ENCODE measurements at places on chromosomes 3 and 15.
A peak's percentile ranks its signal among the peaks of the same experiment; 100 is the strongest.

- no peak for DNase-seq
These were observed 268.0 kb downstream of the LPP start for GRCh38 chr3:188421836-188422540.

GRCh38 chr3:151169262-151169947 lies 33.6 kb downstream of the GPR171 start:
- DNase-seq: no peak

- DNase-seq: no peak
These were observed 14.3 kb downstream of the BHLHE40 start for GRCh38 chr3:4993276-4994143.

DNA sequence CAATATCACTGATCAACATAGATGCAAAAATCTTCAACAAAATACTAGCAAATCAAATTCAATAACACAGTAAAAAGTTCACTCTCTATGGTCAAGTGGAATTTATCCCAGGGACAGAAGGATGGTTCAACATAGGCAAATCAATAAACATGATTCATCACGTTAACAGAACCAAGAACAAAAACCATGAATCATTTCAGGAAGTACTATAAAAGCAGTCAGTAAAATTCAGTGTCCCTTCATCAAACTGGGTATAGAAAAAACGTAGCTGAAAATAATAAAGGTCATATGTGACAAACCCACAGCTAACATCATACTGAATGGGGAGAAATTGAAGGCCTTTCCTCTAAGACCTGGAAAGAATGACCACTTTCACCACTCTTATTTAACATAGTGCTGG lies 172.1 kb downstream of the POLR2M start:
- no peak for DNase-seq

DNA sequence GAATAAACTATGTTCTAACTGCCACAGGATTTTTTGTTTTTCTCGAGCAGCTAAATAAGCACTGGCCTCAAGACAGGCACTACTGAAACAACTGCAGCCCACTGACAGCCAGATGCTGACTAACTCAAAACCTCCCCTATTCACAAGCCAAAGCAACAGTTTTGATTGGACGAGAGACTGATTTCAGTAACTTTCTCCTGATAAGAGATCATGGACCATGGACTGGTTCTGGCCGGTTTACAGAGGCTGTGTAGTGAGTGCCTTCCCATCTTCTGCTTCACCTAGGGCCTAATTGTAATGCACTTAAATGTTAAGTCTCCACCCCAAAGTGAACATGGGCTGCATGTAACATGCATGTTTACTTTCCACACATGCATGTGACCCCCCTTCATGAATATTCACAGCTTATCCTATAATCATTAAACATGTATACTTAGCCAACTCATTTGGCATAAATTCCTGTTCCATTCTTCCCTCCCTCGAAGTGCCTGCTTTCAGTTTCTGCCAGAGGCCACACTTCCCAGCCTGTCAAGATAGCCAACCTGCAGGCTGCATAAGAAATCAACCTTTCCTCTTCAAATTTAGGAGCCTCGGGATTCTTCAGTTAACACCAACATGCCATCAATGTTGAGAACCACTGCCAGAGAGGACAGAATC lies 108.2 kb downstream of the ULK4 start:
- no peak for DNase-seq

GRCh38 chr3:67647390-67647878 lies 7.0 kb downstream of the SUCLG2 start:
- DNase-seq: no peak

DNA sequence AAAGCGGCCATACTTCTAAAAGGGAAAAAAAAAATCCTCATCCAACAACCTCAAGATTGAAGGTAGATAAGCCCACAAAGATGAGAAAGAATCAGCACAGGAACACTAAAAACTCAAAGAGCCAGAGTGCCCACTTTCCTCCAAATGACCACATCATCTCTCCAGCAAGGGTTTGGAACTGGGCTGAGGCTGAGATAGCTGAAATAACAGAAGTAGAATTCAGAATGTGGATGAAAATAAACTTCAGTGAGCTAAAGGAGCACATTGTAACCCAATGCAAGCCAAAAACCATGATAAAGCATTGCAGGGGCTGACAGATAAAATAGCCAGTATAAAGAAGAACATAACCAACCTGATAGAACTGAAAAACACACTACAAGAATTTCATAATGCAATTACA lies 158.7 kb upstream of the UBE2E2 start:
- DNase-seq: no peak

GRCh38 chr3:7607676-7608075 lies 746.8 kb downstream of the GRM7 start:
- no peak for DNase-seq

DNA sequence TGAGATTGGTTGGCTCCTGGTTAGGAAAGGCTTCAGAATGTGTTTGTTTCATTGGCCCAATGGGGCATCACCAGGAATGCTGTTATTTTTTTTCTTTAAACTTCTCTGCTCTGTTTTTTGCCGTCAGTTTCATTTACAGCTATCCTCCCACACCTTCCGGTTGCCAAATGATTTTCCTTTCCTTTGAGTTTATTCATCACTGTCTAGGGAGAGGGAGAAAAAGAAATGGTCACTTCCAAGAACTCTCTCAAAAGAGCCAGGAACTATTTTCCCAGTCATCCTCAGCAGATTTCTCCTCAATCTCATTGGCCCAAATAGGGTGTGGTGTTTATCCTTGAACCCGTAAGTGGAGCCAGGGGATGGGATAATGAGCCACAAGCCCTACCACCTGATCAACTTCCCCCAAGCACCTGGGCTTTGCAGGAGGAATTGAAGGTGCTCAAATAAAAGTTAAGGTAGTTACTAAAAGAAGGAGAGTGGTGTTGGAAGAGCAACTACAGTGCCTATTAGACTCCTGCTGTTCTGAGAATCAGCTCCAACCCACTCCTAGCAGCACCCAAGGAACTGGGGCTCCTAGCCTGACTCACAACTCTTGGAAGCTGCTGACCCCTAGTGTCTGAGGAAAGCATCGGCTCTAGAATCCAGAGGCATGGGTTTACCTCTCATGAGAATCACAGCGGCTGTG lies 183.8 kb upstream of the IL12A start:
- peak; percentile 75 for DNase-seq

GRCh38 chr3:28935146-28935545 lies 345.7 kb upstream of the RBMS3 start:
- DNase-seq: no peak

GRCh38 chr3:64612916-64613526 lies 74.8 kb downstream of the ADAMTS9 start:
- DNase-seq: no peak

DNA sequence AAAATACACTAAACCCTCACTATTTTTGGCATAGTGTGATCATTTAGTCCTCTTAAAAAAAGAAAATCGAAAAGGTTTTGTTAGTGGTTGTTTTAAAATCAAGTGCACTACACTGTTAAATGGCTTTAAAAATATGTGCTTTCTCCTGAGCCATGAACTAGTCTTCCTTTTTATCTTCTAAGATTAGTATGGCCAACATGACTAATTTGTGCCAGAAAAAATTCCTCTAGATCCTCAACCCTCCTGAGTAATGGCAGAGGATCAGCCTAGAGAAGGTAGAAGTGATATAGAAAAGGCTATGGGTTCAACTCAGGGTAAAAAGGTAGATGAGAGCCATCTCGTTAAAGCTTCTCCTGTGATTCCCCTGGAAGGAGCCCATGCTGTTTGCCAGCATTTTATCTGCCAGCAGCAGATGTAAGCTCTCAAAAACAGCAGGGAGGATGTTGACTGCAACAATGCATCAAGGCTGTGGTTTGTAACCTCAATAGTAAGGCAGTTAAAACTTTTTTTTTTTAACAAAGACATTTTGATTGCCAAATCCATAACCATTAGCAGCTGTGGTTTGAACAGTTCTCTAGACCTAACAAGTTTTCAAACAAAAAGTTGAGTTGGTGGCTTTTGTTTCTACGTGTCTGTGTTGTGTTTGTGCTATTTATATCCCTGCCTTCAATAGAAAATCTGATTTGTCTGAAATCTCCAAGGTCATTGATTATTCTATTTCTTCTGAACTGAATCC lies 30.2 kb upstream of the ZNF609 start:
- peak; percentile 86 for DNase-seq

- no peak for DNase-seq
These were observed 65.9 kb downstream of the HACD2 start for GRCh38 chr3:123518892-123519485.

DNA sequence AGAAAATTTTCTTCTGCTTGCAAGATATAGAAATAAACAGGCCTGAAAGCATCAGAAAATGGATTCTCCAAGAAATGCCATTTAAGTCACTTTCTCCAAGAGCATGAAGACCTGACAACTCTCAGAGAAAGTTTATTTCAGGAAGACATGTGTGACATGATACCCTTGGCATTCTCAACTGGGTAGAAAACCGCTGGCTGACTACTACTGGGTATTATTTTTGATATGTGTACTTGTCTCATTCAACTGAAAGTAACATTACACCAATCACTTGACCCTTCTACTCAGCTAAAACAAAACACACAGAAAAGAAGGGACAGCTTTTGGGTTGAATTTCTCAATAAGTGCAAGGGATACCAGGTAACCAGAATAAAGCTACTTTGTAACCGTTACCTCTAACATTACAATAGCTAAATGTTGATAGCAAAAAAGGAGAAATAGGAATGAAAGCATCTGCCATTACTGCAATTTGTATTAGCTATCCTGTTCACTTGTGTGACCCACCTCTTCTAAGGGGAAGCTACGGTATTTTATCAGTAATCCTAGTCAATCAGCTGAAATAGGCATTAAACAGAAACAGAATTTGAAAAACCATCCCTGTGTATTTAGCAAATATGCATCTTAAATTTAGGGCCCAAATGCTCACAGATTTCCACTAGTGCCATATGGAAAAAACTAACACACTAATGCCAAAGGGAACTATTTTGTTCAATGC lies 7.3 kb downstream of the TRA2B start:
- DNase-seq: no peak

DNA sequence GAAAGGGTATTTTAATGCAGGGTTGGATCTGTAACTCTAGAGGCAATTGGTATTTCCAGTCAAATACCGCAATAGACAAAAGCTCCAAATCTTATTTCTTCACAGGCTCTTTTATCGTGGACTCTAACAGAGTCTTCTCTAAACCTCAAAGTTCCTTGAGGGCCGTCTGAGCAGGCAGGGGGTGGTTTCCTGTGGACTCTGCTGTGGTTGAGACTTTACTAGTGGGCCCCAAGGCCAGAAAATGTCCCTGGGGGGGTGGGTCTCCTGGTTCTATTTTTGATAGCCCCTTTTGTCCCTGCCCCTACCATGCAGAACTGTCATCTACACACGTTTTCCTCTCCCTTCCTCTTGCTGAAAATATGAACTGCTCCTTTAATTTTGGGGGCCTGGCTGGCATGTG lies 80.1 kb downstream of the ASB7 start:
- no peak for DNase-seq

- DNase-seq: peak; percentile 71
These were observed 9.5 kb downstream of the CA12 start for GRCh38 chr15:63372018-63372705.

DNA sequence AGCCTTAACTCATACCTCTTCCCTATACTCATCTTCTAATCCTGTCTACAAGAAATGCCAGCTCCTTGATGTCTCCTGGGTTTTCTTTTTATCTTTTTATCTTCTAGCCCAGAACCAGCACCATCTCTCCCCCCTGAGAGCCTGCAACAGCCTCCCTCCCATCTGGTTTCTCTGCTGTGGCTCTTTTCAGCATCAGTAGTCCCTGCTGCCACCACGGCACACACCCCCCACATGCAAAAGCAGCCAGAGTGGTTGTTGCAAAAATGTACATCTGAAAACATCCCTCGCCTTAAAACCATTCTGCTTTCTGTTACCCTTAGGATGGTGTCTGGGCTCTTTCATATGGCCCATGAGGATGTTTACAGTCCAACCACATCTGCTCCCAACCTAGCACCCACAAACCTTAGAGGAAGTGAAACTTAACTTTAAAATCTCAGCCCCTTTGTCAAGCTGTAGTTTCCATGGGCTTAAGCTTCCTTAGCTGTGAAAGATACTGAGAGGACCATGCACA lies 775 bp downstream of the TTC21A start:
- no peak for DNase-seq

- no peak for DNase-seq
These were observed 660 bp upstream of the BCL2L10 start for GRCh38 chr15:52113235-52113634.

- DNase-seq: no peak
These were observed 538.6 kb downstream of the TUSC7 start for GRCh38 chr3:117248153-117248552.

Measured in hematopoietic multipotent progenitor cell treated with erythropoietin and hydrocortisone succinate and interleukin-3 and kit ligand, for 8 days (in vitro differentiated cells).